ENCODE measurements at places on chromosomes 6 and 20.
A peak's percentile ranks its signal among the peaks of the same experiment; 100 is the strongest.

DNA sequence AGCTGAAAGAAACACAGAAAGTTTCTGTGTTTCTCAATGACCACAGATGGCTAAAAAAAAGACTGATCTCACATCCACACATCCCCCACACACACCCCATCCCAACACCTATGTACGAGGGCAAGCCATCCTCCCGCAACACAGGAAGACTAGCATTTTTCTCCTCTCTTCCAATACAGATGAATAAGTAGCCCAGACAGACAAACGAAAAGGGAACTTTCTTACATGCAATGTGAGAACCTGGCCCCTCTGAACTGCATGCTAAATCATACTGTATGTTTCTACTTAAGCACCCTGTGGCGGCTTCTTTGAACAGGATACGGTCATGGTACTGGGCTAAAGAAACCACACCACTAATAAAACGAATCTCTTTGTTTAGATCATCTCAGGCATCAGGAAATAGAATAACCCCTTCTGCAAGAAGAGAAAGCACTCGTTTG lies 116.2 kb downstream of the GMDS start:
- peak; percentile 82 for DNase-seq

- DNase-seq = no peak
These were observed 46.1 kb downstream of the POU3F2 start for GRCh38 chr6:98880486-98880885.

- no peak for DNase-seq
These were observed 15.6 kb downstream of the FBXO9 start for GRCh38 chr6:53080813-53081212.

DNA sequence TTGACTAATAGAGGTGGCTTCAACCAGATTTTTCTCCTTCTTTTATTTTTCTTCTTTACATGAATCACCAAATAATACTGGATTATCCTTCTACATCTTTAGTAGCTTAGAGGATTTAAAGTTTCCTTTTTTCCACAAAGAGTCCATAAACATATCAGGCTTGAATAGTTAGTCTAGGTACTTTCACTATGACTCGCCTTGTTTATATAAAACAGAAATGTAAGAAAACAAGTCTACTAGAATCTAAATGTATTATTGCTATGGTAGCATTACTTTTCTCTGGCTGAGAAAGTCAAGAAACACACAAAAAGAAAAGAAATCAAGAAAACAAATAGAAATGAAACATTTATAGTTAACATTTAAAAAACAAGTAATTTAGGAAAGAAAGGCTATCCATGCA lies 215.2 kb downstream of the PTPRK start:
- no peak for DNase-seq

DNA sequence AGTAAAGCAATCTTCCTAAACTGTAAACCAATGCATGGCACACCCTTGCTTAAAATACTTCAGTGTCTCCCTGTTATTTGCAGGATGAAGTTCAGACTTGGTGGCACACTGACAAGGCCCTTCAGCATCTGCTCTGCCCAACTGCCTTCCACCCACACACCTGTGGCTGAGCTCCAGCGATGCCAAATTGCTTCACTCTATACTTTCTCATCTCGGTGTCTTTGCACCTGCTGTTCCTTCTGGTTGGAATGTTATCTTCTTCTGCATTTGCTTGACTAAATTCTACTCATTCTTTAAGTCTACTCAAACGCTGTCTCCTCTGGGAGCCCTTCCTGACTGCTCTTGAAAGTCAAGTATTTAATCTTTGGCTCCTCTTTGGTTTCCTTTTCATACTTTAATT lies 100.1 kb upstream of the SUPT3H start:
- peak; percentile 52 for DNase-seq

DNA sequence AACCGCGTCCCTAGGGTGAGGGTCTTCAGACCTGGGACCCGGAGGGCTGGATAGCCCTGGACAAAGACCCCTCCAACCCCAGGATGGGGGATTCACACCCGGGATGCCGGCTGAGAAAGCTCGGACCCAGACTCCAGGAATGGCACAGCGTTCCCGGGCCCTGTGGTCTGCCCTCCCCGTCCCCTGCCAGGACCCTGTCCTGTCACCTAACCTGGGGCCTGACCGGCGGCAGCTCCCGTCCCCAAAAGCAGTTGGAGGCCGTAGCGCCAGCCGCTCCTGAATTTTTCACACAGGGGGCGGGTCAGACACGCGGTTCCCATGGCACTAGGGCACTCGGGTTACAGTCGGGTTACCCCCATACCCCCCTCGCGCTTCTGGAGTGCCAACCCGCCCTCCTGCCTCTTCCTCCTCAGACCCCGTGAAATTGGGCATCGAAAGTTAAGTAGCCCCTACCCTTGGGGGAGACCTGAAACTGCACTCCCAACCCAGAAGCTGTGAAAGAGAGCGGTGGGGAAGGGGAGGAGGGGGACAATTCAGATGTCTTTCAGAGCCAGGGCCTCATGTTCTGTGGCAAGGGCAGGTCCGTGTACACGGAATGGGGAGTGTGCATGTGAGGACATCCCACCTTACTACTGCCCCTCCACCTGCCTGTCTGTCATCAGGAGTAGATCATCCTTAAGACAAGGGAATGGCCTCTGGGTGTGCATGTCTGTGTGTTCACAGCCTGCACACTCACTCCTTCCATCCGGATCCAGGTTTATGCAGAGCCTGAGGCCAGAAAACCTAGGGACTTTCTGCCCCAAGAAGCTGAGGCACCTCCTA lies 595 bp downstream of the REM1 start:
- no peak for DNase-seq

- DNase-seq = no peak
These were observed 11.0 kb downstream of the VSX1 start for GRCh38 chr20:25070821-25071473.

All from common myeloid progenitor, CD34-positive (primary cell).